ENCODE measurements at places on chromosomes 4 and X.

DNA sequence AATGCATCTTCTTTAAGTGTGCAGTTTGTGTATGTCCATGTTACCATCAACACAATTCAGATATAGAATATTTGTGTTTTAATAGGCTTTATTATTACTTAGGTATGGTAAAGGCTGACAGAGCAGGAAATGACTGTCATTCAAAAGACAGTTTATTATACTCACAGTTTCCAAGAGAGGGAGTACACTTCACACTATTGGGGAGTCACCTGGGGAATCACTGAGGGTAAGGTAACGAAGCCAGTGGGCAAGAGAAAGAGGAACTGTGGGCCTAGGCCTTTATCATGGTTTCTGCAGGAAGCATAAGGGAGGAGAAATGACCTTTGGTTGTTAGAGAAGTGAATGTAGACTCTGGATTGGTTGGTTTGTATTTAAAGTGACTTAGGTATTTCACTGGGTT, 235.1 kb upstream of the HCCS start:
- DNase-seq, result no peak

DNA sequence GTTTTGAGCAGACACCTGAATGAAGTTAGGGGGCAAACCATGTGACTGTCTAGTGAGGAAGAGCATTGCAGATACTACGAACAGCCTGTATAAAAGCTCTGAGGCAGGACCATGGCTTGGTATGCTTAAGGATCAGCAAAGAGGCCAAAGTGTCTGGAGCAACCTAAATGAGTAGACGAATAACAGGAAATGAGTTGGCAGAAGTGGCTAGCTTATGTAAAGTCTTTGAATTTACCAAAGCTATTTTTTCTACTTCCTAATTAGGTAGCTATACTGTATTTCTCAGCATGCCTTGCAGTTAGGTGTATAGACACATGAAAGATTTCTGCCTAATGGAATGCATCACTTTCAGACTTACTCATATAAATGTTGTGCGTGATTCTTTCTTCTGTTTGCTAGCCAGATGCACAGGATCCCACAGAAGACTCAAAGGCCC, 9.3 kb upstream of the GPRIN3 start:
- DNase-seq, result no peak

DNA sequence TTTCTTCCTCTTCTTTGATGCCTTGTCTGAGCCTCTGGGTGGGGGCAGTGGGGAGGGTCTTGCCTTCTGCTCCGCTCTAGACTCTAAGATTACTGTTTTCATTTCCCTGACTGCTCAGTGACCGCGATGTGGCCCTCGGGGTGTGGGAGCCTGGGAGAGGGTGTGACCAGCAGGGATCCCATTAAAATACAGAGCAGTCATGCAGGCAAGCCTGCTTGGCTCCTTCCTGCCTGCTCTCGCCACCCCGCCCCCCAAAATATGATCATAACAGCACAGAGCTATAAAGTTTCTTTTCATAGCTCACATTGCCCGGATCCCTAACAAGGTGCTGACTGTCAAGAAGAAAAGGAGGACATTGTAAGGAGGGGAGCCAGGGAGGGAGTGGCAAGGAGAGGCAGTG, 332.9 kb downstream of the RAB28 start:
- no peak for DNase-seq

DNA sequence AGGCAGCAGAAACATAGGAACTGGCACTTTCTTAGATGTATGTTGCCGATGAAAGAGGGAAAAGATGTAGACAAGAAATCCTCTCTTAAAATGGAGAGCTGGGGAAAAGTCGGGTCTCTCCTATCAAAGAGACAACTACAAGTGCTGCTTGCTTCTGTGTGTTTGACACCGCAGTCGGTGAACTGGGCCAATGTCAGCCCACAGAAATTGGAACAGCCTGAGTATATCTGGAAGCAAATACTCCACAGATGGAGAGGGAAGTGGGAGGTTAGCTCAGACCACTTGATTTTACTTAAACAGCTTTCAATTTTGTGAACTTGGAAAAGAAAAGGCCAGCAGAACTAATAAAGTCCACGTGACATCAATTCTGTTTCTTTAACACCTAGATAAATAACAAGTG, 230.9 kb upstream of the FAT1 start:
- no peak for DNase-seq

DNA sequence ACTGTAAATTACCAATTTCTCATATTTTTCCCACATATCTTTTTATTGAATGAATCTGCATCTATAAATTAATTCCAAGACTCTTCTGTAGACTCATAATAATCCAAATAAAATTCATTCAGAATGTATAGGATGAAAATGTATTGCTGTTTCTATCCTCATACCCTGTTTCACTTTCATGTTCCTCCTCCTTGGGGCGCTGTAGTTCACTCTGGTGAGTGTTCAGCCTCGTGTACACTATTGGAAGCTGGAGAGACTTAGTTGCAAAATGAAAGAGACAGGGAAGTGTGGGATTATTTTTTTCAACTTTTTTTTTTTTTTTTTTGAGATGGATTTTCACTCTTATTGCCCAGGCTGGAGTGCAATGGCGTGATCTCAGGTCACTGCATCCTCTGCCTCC, 296.1 kb downstream of the TLL1 start:
- no peak for DNase-seq

- no peak for DNase-seq
These were observed 4.9 kb upstream of the TMEM33 start for GRCh38 chr4:41930139-41930831.

DNA sequence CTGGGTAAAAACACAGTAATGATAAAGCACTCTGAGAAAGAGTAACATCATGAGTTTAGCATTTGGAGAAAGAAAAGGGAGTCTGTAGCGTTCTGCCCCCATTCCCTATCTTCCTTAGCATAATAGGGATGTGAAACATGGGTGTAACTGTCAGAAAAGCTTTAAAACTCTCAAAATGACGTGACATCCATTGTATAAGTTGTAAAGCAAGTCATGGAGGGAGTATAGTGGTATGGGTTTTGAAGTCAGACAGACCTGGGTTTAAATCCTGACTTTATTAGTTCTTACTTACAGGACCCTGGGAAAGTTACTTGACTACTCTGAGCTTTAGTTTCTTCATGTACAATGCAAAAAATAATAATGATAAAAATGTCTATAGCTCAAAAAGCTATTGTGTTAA, 17.1 kb downstream of the FBXO8 start:
- DNase-seq, result no peak

- DNase-seq, result no peak
These were observed 81.4 kb downstream of the RBM47 start for GRCh38 chr4:40548256-40548655.

GRCh38 chrX:3674881-3675280, 38.6 kb downstream of the PRKX start:
- DNase-seq, result no peak

GRCh38 chrX:11766487-11766886, 8.4 kb downstream of the MSL3 start:
- no peak for DNase-seq

- no peak for DNase-seq
These were observed 14.8 kb downstream of the SHROOM3 start for GRCh38 chr4:76449833-76450232.

GRCh38 chr4:40335525-40335894, 377 bp downstream of the CHRNA9 start:
- no peak for DNase-seq

GRCh38 chrX:150546711-150547153, 21.7 kb upstream of the MTM1 start:
- no peak for DNase-seq
